ENCODE measurements at places on chromosomes 7 and 10.

DNA sequence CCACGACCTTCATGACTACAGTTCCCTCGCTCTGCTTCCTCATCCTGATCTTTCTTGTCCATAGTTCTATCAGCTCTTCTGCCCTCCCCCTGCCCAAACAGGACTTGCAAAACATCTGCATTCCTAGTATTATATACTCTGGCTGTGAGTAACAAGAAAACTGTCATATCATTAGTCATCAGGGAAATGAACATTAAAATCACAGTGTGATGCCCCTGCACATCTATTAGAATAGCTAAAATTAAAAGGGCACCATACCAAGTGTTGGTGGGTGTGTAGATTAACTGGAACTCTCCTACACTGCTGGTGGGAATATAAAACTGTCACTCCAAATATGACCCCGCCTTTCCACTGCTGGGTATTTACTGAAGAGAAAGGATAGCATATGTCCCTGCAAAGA lies 141.8 kb downstream of the C7orf25 start:
- H3K4me1 ChIP-seq: no peaks in the 10 kb centered on the region
- no peaks in the 10 kb centered on the region for H3K36me3 ChIP-seq
- H3K4me3 ChIP-seq: no peak overlapping the region
- no peak for DNase-seq
- H3K27me3 ChIP-seq: peaks cover 1% of the 10 kb centered on the region

DNA sequence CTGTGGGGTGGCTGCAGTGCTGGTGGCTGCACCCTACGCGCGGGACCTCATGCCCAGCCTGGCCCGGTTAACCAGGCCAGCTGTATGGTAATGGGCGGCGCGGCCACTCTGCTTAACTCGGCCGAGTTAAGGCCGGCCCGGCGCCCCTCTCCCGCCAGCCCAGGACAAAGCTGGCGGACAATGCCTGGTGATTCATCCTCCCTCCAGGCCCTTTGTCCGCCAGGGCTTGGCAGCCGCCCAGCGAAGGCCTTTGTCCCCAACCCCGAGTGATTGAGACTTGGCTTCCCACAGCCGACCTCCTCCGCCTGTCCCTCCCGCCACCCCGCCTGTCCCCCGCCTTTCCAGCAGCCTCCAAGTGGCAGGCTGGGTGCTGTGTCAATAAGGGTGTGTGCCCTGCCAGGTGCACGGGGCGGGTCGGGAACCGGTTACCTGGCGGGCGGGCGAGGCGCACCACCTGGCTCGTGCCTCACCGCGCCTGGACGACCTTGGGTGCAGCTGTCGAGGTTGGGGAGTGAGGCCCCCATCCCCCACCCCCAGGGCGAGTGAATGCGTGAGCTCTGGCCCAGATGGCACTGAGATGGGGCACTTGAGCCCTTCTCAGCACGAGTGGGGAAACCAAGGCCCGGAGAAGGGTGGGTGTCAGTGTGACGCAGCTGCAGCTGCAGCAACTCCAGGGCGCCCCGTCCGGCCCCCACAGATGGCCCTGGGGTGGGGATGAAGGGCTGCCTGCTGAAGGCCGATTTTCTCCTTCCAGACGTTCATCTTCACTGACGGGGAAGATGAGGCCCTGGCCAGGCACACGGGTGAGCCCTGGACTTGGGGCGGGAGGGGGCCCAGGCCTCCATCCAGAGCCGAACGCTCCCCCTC lies 4.6 kb downstream of the LFNG start:
- peak overlapping the region; percentile 91 for H3K4me3 ChIP-seq
- H3K27ac ChIP-seq: no peak overlapping the region
- H3K4me1 ChIP-seq: peaks cover 54% of the 10 kb centered on the region
- no peak for DNase-seq
- no peaks in the 10 kb centered on the region for H3K27me3 ChIP-seq

GRCh38 chr7:34575006-34575405 lies 83.0 kb upstream of the NPSR1 start:
- H3K36me3 ChIP-seq: no peaks in the 10 kb centered on the region
- H3K4me3 ChIP-seq: no peak overlapping the region
- H3K4me1 ChIP-seq: no peaks in the 10 kb centered on the region
- no peak for DNase-seq
- H3K27ac ChIP-seq: no peak overlapping the region
- no peaks in the 10 kb centered on the region for H3K27me3 ChIP-seq

GRCh38 chr10:13658871-13659685 lies 72.3 kb downstream of the PRPF18 start:
- H3K4me3 ChIP-seq: no peak overlapping the region
- peaks cover 10% of the 10 kb centered on the region for H3K4me1 ChIP-seq
- H3K27me3 ChIP-seq: no peaks in the 10 kb centered on the region
- no peaks in the 10 kb centered on the region for H3K36me3 ChIP-seq
- H3K27ac ChIP-seq: no peak overlapping the region
- DNase-seq: no peak

DNA sequence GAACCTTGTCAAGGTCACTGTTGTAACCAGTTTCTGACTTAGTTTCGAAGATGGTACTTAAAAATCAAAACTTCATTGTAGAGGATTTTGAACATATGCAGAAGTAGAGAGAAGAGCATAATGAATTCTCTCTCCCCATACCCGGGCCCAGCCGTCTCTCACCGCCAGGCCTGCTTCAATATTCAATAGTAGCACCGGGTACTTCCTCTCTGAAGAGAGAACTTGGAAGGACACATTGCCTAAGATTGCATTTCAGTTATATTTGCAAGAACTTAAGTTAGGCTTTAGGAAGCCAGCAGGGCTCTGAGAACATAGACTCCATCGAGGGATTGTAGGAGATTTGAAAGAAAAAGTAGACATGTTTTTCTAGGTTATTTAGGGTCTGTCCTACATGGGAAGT lies 19.1 kb downstream of the LMTK2 start:
- no peaks in the 10 kb centered on the region for H3K36me3 ChIP-seq
- no peak for DNase-seq
- H3K4me3 ChIP-seq: no peak overlapping the region

- H3K4me1 ChIP-seq: peaks cover 47% of the 10 kb centered on the region
- peaks cover 28% of the 10 kb centered on the region for H3K36me3 ChIP-seq
- H3K4me3 ChIP-seq: peak overlapping the region; percentile 94
- peaks cover 16% of the 10 kb centered on the region for H3K27me3 ChIP-seq
- peak overlapping the region; percentile 96 for H3K27ac ChIP-seq
Measured at GRCh38 chr7:157337316-157338149, 729 bp downstream of the DNAJB6 start.

DNA sequence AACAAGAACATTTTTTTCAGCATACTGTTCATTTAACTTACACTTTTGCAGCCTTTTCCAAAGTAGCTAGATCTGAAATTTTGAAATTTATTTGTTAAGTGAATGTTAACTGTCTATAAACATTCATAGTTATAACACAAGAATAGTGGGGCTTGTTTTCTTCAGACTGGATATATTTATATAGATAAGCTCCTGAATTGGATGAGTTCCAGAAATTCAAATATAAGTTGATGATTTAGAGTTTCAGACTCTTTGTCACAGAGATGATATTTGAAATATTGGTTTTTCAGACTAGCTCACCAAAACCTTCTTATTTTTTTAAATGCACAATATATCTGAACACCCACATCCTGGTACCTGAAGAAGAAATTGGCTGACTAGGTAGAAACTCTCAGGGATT lies 44.0 kb downstream of the ZNRF2 start:
- H3K27ac ChIP-seq: no peak overlapping the region
- H3K27me3 ChIP-seq: no peaks in the 10 kb centered on the region
- H3K4me3 ChIP-seq: no peak overlapping the region
- peaks cover 36% of the 10 kb centered on the region for H3K36me3 ChIP-seq
- H3K4me1 ChIP-seq: peaks cover 53% of the 10 kb centered on the region

- peak overlapping the region; percentile 96 for H3K4me3 ChIP-seq
- H3K4me1 ChIP-seq: peaks cover 37% of the 10 kb centered on the region
- peak; percentile 84 for DNase-seq
- peak overlapping the region; percentile 42 for H3K27ac ChIP-seq
- peaks cover 10% of the 10 kb centered on the region for H3K27me3 ChIP-seq
- H3K36me3 ChIP-seq: peaks cover 27% of the 10 kb centered on the region
Measured at GRCh38 chr7:100691676-100692577, 2.1 kb downstream of the GIGYF1 start.

DNA sequence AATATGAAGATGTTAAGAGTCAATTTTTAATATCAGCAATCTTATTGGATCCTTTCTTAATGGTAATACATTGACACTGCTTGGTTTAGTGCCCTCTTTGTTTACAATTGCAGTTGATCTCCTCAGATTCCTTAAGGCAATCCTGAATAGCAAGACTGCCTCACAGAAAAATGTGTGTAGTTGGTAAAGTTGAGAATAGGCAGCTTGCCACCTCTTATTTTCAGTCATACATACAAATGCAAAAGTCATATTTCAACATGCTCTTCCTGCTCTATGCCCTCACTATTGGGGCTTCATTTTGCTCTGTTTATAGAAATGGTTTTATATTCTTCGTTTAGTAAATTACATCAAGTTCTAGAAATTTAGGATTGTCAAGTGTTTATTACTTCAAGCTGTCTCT lies 661.1 kb upstream of the ANKRD30A start:
- H3K36me3 ChIP-seq: no peaks in the 10 kb centered on the region
- no peak for DNase-seq
- H3K27me3 ChIP-seq: no peaks in the 10 kb centered on the region
- no peak overlapping the region for H3K4me3 ChIP-seq
- H3K4me1 ChIP-seq: no peaks in the 10 kb centered on the region

GRCh38 chr10:53396876-53397275 lies 624.3 kb upstream of the MBL2 start:
- H3K36me3 ChIP-seq: no peaks in the 10 kb centered on the region
- H3K4me3 ChIP-seq: no peak overlapping the region
- H3K4me1 ChIP-seq: no peaks in the 10 kb centered on the region

GRCh38 chr7:29920491-29920890 lies 69.1 kb downstream of the SCRN1 start:
- H3K27ac ChIP-seq: no peak overlapping the region
- H3K4me3 ChIP-seq: no peak overlapping the region
- H3K36me3 ChIP-seq: no peaks in the 10 kb centered on the region
- peaks cover 5% of the 10 kb centered on the region for H3K27me3 ChIP-seq
- no peak for DNase-seq
- H3K4me1 ChIP-seq: no peaks in the 10 kb centered on the region

- DNase-seq: no peak
- H3K36me3 ChIP-seq: no peaks in the 10 kb centered on the region
- H3K4me3 ChIP-seq: no peak overlapping the region
- H3K4me1 ChIP-seq: no peaks in the 10 kb centered on the region
Measured at GRCh38 chr7:31767686-31768358, 80.8 kb downstream of the PPP1R17 start.

DNA sequence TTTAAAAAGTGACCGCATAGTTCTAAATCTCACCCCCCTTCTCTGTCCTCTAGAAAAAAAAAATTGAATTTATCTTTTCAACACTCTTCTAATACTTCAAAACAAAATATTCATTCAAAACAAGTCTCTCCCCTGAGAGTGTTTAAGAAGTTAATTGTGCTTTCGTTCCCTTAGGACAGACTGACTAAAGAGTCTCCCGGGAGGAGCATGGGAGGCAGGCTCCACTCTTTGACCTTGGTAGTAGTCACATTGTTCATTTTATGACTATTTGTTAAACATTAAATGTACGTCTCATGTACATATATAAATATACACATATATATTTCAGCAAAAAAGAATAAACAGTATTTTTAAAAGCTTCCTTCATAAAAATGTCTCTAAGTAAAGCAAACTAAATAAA lies 35.3 kb upstream of the SPOCK2 start:
- H3K27me3 ChIP-seq: no peaks in the 10 kb centered on the region
- H3K4me1 ChIP-seq: peaks cover 34% of the 10 kb centered on the region
- H3K4me3 ChIP-seq: no peak overlapping the region

- peak within 1 kb of the TSS; percentile 95 for H3K4me3 ChIP-seq
- peaks cover 43% of the 10 kb centered on the region for H3K4me1 ChIP-seq
- DNase-seq: peak; percentile 35
- peak within 1 kb of the TSS; percentile 98 for H3K27ac ChIP-seq
Measured at GRCh38 chr10:97498841-97499560, at the start of gene UBTD1. UBTD1 (plus strand) TSS chr10:97498924; CDS start chr10:97499204, 280 bp downstream.

DNA sequence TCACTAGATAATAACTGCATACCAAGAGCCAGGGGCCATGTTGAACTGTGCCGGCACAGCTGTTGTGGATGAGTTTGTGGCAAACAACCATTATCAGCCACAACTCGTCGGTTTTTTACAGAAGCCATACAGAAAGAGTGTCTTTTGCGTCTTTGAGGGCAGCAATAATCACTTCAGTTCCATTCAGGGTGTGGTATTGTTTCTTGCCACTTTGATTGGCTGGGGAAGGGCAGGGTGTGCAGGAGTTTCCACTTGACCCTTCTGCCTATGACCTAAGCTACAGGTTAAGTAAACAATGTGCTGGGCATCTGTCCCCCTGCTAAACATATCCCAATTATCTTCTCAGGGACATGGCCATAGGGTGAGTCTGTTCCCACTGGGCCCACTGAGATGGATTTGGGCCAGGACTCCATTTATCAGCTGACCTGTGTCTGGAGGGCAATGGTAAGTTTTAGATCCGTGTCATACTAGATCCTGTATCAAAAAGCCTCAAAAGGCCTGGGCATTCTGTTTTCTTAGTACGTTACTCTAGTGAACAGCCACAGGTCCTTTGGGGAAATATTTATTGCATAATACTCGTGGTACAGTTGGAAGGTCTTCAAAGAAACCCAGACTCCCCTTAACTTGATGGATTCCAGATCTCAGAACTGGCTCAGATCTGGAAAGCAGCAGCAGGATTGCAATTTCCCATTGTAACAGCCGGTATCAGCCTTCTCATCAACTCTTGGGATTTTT lies 15.9 kb downstream of the ZNF3 start:
- H3K4me1 ChIP-seq: no peaks in the 10 kb centered on the region
- no peak overlapping the region for H3K27ac ChIP-seq
- DNase-seq: no peak
- H3K27me3 ChIP-seq: no peaks in the 10 kb centered on the region

GRCh38 chr7:15557186-15557585 lies 4.6 kb downstream of the AGMO start:
- no peak overlapping the region for H3K4me3 ChIP-seq
- no peaks in the 10 kb centered on the region for H3K36me3 ChIP-seq
- no peak for DNase-seq
- no peak overlapping the region for H3K27ac ChIP-seq
- H3K4me1 ChIP-seq: no peaks in the 10 kb centered on the region

DNA sequence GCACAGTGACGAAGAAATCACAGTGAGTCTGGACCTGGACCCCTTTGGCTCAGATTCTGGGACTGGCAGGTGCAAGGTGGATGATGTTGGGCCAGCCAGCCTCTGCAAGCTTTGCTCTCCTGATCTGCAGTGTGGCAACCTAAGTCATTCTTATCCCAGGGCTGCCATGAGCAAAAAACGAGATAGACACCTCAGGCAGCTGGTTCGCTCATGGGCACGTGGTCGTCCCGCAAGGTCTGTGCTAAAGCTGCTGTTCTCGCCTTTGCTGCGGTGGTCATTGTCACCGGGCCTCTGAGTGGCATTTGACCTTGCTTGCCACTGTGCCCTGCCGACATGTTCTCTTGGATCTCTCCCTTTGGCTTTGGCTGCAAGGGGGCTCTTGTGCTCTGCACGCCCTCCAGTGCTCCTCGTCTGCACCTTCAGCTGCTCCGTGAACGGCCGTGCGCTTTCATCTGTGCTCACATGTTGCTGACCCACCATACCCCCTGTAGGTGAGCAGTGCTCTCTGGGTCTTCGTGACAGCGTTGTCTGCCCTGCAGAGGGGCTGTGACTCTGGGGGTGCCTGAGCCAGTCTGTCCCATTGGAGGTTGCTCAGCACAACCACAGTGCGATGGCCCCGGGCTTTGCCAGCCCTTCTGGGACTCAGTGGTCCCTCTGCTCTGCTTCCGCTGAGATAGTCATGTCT lies 317.0 kb downstream of the GLRX3 start:
- H3K4me3 ChIP-seq: no peak overlapping the region
- H3K27me3 ChIP-seq: no peaks in the 10 kb centered on the region
- no peaks in the 10 kb centered on the region for H3K36me3 ChIP-seq
- H3K4me1 ChIP-seq: no peaks in the 10 kb centered on the region

Data from activated CD4-positive, alpha-beta memory T cell treated with anti-CD3 and anti-CD28 coated beads, Interleukin-2, amount 10 ng/mL, durations not matched to agents 7 days and 5 days (primary cell).